ENCODE measurements at places on chromosomes 7 and 10.

GRCh38 chr10:8533462-8533861 is 479.0 kb downstream of the GATA3 start:
- no peak for DNase-seq

GRCh38 chr10:14016931-14017333 is 313.8 kb downstream of the FRMD4A start:
- no peak for DNase-seq

GRCh38 chr7:22809902-22810642 is 12.6 kb downstream of the TOMM7 start:
- no peak for DNase-seq

GRCh38 chr10:36721871-36722270 is 403.5 kb upstream of the ANKRD30A start:
- no peak for DNase-seq

DNA sequence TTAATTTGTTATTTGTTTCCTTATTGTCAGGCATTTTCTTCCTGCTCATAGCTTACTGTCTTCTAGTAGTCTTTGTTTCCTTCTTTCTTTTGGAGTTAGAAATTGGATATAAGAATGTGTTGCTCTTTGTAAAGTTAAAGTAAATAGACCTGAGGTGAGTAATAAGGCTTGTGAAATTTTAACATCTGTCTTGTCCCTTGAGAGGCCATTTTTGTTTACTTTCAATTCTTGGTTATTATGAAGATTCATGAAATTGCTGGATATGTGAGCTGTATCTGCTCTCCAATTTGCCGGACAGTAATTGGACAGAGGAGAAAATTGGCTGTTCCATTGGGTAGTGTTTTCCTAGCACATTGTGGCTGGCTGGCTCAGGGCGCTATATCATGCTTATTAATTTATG is 260.7 kb downstream of the EXOC4 start:
- no peak for DNase-seq

DNA sequence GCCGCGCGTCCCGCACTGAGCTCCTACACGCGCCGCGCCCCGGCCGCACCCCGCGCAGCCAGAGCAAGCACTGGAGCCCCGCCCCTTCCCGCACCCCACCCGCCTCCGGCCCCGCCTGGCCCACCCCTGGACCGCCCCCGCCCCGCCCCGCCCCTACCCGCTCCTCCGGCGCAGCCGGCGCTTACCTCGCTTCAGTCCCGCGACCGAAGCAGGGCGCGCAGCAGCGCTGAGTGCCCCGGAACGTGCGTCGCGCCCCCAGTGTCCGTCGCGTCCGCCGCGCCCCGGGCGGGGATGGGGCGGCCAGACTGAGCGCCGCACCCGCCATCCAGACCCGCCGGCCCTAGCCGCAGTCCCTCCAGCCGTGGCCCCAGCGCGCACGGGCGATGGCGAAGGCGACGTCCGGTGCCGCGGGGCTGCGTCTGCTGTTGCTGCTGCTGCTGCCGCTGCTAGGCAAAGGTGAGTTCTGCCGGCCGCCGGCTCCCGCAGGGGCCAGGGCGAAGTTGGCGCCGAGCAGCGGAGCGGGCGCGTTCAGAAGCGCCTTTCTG is at the start of gene RET:
TSS of gene RET (plus strand) at position 194 of the 545 bp plus-strand sequence. CDS start at position 384, 190 bp downstream.
- no peak for DNase-seq

GRCh38 chr10:19785366-19785765 is 30.9 kb upstream of the PLXDC2 start:
- no peak for DNase-seq

- no peak for DNase-seq
Measured at GRCh38 chr10:34713875-34714274, 101.2 kb downstream of the PARD3 start.

DNA sequence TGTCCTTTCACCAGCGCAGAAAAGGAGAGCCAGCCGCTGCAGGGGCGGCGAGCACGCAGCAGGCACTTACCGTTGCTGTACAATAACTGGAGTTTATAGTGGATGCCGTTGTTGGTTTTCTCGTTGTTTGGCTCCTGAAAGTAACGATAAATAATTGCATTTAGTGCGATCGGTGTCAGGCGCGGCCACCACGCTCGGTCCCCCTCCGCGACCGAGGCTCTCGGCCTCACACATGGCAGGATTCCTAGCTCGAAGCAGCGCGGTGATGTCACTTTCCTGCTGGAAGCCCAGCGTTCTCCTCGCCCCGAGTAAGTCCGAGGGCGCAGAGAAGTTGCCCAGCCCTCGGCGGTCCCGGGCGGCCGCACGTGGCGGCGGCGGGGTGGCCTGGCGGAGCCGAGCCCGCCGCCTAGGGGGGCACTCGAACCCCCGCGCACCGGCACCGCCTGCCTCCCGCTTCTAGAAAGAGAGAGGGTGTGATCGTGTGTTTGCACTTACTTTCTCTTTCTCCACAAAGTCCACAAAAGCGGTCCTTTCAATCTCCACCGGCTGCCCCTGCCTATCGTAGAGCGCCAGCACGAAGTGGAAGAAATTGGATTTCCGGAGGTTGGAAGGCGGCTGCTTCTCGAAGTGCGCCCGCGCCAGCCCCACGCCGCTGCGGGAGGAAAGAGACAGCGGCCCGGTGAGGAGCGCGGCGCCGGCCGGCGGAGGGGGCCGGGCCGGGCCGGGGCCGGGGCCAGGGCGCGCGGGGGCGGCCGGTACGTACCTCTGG is 1.0 kb downstream of the EBF3 start:
- no peak for DNase-seq

GRCh38 chr7:105636982-105637381 is 55.7 kb upstream of the EFCAB10 start:
- DNase-seq, result no peak

DNA sequence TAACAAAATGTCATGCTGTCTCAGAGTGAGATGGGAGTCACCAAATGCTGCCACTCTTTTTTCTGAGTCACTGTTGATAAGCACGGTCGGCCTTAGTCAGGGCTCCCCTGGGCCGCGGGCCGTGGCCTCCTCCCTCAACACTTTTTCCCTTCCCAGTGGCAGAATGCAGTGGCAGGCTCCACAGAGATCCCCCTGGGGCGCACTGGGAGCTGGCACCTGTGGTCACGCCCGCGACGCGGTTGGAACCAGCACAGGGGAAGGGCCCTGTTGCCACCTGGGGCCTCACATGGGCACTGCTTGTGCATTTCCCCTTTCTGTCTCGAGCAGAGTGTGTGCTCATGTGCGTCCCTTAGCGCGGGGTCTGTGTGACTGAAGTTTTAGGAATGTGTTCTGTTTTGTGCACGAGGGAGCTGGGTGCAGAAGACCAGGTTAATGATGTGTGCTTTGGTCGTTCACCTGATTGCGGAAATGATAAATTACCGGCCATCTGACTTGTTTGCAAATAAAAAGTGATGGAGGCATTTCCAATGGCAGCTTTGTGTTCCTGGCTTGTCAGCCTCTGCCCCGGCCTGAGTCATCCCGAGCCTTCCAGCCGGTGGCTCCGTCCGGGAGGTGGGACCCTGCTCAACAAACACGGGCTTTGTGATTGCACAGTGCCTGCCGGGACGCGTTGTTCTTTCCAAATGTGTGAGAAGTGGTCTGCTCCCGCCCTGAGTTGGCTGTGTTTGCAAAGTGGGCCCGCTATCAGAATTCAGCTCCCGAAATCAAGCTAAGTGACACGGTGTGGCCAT is 100.7 kb downstream of the NKX6-2 start:
- DNase-seq, result no peak

- no peak for DNase-seq
Measured at GRCh38 chr10:132543916-132544743, 6.5 kb downstream of the INPP5A start.

GRCh38 chr7:54813398-54813797 is 54.4 kb upstream of the SEC61G start:
- DNase-seq, result no peak

- DNase-seq, result no peak
Measured at GRCh38 chr7:80749270-80749669, 110.8 kb downstream of the CD36 start.

GRCh38 chr10:103467406-103467805 is 8.7 kb upstream of the CALHM1 start:
- DNase-seq, result no peak

- DNase-seq, result no peak
Measured at GRCh38 chr7:12567015-12567414, 3.5 kb upstream of the SCIN start.

DNA sequence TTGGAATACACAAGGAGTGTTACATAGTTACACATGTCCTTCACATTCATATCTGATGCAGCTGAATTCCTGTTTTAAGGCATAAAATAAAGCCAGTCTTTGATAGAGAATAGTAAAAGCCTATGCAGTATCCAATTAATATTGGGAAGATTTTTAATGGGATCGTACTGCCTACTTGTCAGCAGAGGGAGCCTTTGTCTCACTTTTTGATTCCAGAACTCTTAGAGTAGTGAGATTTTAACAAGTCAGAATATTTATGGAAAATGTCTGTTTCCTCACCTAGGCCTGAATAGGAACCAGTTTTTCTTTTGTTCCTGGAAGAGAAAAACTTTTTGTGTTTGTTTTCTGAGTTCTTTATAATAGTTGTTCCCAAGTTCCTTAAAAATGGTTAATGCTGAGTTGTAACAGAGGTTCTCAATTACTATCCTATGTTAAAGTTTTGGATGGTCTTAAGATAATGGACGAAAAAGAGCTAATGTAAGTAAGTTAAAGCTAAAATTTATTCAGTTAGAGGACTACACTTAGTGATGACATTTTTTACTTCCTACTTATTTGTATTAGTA is 114.0 kb downstream of the BBS9 start:
- peak; percentile 37 for DNase-seq

GRCh38 chr10:91939653-91940052 is 16.1 kb downstream of the BTAF1 start:
- no peak for DNase-seq

DNA sequence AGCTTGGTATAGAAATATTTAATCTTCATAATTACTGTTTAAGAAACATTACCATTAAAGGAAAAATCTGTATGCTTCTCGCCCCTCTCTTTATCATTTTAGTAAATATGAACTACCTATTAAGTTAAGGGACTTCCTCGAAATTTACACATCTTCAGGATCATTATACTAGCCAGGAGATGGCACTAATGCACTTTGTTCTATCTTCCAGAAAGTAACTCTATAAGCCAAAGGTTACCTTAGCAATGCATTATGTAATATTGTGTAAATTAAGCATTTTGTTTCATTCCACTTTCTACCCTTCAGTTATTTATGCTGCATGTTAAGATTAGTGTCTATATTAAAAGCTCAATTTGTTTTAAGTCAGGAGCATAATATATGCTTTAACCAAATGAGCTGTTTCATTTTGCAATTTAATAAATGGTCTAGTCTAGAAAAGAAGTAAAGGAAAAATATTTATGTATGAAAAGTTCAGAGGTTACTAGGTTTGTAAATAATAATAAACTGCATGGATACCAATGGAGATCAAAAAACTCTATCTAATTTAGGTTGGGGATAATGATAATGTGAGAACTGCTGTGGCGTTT is 128.5 kb downstream of the ANKRD7 start:
- DNase-seq, result peak; percentile 31

DNA sequence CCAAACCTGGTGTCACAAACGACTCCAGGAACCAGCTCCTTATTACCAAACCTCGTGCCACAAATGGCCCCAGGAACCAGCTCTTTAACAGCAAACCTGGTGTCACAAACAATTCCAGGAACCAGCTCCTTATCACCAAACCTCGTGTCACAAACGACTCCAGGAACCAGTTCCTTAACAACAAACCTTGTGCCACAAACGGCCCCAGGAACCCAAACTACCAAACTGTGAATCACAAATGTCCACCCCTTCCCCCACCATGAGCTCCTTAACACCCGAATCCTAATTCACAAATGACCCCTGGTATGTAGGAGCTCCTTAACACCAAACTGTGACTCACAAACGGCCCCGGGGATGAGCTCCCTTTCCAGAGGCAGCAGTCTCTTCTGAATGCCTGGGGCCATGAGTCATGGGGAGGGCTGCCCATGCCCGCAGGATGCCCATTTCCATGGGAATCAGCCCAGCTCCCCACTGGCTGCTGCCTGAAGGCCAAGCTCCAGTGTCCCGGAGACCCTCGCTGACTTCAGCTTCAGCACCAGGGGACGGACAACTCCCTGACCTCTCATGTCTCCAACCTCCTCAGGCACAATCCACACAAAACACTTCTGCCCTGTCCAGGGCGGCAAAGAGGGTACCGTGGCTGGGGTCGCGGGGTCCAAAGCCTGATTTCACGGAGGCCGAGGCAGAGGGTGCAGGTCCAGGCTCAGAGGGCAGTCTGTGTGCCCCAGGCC is 213.1 kb downstream of the ELFN1 start:
- DNase-seq, result no peak

DNA sequence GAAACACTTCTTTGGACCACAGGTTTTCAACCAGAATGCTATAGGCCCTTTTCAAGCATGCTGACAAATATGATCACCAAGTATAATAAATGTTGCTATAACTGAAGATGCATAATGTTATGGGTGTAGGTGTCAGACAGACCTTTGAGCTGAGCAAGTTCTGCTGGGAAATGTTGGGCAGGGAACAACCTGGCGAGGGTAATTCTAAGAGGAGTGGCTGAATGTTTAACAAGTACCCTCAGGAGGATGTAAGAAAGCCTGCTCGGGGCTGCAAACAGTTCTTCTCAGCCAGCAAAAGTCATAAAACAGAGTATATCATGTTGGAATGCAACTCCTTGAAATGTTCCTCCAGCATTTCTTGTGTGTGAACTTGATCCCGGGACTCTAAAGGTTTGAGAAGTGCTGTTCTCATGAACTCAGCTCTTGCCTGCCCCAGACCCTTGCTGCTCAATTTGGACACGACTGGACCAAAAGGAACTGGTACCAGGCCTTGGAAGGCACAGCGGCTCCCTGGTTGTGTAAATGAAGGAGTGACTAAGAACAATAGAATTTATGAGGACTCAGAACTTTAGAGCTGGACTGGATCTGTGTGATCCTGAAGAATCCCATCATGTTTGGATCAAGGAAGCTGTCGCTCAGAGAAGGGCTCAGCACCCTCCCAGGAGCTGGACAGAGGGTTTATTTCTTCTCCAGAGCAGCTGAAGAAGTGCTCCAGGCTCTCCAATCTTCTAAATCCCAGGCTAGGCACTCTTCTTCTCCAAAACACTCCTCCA is 143.2 kb upstream of the ANK3 start:
- DNase-seq, result no peak

- DNase-seq, result no peak
Measured at GRCh38 chr10:126417220-126417825, 29.0 kb upstream of the ADAM12 start.

- no peak for DNase-seq
Measured at GRCh38 chr10:111122127-111122526, 45.3 kb downstream of the ADRA2A start.

GRCh38 chr10:25338271-25338670 is 163.5 kb downstream of the GPR158 start:
- no peak for DNase-seq

- DNase-seq, result no peak
Measured at GRCh38 chr10:12369982-12370381, 20.6 kb downstream of the CAMK1D start.

All from NCI-H446 treated with DMSO at 0.1 percent for 48 hours (cell line).